ENCODE measurements at places on chromosomes 12 and 14.

- DNase-seq, result no peak
Observed at GRCh38 chr12:48966177-48966895, 5.2 kb downstream of the WNT10B start.

DNA sequence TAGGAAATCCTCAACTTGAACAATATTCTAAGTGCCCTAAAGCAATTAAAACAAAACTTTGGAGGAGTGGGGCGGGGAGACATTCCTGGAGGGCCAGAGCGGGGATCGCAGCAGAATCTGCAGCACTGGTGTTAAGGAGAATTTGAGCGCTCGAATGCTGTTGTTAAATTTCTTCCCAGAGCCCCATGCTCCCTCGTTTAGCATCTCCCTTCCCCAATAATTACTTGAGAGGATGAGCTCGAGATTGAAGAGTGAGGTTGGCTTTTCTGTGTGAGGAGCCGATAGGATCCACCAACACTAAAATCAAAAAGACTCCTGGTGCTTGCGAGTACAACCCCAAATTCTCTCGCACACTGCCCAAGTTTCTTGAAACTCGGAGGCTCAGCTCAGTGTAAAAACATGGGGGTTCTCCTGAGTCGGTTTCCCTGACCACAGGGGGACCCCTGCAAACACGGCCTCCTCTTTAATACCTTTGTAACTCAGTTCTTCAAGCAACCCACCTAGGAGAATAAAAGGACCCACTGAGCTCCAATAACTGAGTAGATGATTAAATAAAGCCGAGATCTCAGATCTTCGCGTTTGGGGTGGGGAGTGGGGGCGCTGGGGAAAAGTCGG is 10.2 kb upstream of the FOXG1 start:
- no peak for DNase-seq

DNA sequence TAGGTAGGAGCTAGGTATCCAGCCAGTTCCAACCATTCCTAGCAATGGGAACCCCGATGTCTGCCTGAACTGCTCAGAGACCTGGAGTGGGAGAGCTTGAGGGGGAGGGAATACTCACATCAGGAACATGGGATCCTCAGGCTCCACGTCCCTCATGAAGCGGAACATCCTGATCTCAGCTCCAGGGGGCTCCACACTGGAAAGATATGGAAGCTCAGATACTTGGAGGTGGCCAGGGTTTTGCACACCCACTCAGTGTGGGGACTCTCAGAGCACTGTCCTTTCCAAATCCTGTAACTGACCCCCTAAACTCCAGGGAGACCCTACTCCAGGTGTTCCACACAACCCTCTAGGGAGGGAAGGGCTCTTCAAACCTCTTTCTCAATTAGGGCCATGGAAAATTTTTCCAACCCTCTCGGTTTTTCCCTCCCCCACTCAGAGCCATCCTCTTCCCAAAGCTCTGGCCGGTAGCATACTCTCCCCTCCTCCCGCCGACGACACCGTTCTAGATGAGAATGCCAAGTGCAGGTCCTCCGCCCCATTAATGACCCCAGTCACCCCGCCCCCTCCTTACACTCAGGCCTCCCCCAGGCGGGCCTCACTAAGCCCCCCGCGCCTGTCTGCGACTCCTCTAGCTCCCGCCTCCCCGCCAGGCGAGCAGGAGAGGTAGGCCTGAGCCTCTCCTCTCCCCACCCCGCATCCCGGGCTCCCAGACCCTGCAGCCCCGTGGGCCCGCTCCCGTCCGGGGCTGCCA is 597 bp downstream of the MLF2 start:
- DNase-seq, result peak; percentile 17

GRCh38 chr12:26791301-26791791 is 41.6 kb downstream of the ITPR2 start:
- DNase-seq, result no peak

- DNase-seq, result peak; percentile 25
Observed at GRCh38 chr12:6936636-6937480, 6.8 kb upstream of the RNU7-1 start.

GRCh38 chr14:66884149-66884548 is 305.1 kb upstream of the GARIN2 start:
- no peak for DNase-seq

DNA sequence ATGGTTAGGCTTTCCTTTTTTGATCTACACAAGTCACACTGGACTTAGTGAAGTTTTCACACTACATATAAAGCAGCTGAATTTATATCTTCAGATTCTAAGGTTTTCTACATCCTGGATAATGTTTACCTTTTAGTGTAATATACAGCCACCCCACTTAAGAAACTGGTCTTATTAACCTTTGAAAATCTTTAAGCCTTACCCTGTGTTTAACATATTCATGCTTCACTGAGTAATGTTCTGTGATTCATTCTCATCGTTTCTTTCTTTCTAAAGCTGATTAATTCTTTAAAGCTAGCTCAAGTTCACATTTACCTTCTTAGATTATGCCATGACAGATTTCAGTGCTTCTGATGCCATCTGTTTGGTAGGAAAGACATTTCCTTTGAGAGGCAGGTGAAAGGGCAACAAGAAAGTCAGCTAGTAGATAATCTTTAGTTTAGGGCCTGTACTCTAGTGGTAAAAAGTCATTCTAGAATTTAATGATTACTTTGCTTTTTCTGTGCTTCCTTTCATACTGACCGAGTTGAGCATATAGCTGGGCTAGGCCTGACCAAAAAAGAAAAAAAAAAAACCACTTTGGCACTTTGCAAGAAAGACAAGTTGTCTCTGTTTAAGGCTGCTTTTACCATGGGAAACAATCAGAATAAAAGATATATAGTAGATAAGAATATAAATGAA is 690.9 kb upstream of the FBXO33 start:
- DNase-seq, result no peak

GRCh38 chr14:68145036-68145435 is 325.5 kb downstream of the RAD51B start:
- no peak for DNase-seq

DNA sequence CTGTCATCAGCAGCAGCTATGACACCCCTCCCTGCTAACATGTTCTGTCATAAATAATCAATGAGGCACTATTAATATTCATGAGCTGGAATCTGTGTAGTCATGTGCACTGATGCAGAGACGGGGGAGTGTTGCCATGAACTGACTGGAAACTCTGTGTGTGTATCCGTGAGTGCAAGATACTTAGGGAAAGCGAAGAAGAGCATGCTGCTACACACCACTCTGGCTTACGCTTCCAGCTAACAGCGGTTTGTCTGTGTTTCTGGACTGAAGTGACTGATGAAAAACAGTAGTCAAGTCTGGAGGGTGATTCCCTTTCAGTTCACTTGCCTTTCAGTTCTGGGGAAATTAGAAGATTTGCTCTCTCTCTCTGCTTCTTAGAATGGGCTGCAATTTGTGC is 249.4 kb downstream of the PDZRN4 start:
- DNase-seq, result no peak

GRCh38 chr14:51849097-51849496 is 11.3 kb upstream of the GNG2 start:
- DNase-seq, result no peak

- no peak for DNase-seq
Observed at GRCh38 chr12:15756822-15757221, 32.4 kb downstream of the EPS8 start.

- no peak for DNase-seq
Observed at GRCh38 chr12:30908722-30909348, 17.7 kb upstream of the TSPAN11 start.

GRCh38 chr12:53969588-53970259 is 3.2 kb upstream of the HOXC11 start:
- DNase-seq, result no peak

DNA sequence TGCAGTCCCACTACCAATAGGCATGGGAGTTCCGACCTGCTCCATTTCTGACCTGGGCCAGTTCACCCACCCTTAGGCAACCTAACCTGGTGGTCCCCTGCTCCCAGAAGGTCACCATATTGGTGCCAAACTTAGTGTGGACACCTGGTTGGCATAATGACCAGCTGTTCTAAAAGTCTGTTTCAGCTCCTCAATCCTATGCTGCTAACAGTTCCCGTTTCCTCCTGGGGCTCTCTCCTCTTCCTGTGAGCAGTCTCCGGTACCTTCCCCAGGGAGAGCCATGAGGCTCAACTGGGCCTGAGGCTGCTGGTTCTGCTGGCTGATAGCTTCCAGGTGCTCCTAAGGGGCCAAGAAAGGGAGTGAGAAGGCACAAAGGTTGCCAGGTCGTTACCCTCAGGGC is 15.9 kb upstream of the BLTP3B start:
- no peak for DNase-seq

DNA sequence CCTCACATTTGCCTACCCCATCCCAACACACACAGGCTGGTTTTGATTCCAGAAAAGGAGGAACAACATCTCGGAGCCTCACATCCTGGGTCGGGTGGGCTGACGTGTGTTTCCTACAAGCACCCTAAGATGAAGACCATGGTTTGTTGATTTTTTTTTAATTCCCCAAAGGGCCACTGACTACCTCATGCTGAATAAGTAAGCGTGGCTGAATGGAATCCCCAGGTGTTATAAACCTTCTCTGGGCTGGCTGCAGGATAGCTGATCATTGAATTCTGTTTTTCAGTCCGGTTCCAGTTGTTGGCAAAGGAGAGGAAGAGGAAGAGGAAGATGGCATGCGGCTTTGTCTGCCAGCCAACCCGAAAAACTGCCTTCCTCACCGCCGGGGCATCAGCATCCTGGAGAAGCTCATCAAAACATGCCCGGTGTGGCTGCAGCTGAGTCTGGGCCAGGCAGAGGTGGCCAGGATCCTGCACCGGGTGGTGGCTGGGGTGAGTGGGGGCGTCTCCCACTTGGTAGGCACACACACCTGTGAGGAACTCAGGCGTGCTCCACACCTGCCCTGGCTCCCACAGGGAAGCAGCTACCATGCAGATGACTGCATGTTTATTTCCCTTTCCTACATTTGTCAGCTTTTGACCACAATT is 42.0 kb downstream of the RIN3 start:
- no peak for DNase-seq

- DNase-seq, result no peak
Observed at GRCh38 chr12:13836099-13836498, 145.3 kb downstream of the GRIN2B start.

GRCh38 chr12:78473136-78473535 is 391.4 kb upstream of the SYT1 start:
- no peak for DNase-seq

DNA sequence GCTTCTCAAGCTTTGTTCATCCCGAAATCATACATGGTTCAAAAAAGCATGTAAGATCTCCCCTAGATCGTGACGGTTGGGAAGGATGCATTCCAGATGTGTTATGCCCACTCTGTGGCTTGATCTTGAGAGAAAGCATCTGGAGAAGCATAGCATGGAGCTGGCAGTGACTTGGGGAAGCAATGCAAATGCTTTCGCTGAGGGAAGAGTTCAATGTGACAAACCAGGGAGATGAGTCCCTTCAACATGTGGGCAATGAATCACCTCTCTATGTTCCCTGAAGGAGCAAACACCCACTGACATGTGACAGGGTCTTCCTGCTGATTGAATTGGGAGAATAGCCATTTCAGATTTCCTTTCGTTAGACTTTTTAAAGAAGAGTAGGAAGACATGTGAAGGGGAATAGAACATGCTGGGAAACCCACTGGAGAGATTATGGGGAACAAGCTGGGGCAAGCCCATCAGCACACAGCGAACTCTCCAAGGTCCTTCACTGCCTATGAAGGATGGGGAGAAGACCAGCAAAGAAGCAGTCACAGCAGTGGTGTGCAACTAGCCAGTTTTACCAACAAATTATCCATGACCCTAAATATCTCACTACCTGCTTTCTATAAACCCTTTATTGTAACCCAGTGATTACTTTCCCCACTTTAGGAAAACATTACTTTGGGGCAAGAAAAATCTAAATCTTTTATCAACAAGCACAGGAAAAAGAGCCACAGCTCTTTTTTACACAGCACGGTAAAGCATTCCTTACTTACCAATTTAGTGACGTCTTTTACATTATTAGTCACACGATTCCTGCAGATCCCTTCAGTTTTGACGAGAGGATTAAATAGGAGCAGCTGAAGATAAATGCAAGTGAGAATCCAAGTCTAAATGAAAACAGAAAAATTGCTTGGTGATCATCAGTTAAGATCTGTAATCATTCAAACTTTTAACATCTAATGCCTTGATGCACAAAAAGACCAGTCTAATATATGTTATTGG is 35.0 kb downstream of the KITLG start:
- DNase-seq, result no peak

GRCh38 chr12:121376754-121377697 is 22.9 kb upstream of the RNF34 start:
- DNase-seq, result no peak

- DNase-seq, result no peak
Observed at GRCh38 chr12:108518101-108518715, 3.1 kb downstream of the FICD start.

DNA sequence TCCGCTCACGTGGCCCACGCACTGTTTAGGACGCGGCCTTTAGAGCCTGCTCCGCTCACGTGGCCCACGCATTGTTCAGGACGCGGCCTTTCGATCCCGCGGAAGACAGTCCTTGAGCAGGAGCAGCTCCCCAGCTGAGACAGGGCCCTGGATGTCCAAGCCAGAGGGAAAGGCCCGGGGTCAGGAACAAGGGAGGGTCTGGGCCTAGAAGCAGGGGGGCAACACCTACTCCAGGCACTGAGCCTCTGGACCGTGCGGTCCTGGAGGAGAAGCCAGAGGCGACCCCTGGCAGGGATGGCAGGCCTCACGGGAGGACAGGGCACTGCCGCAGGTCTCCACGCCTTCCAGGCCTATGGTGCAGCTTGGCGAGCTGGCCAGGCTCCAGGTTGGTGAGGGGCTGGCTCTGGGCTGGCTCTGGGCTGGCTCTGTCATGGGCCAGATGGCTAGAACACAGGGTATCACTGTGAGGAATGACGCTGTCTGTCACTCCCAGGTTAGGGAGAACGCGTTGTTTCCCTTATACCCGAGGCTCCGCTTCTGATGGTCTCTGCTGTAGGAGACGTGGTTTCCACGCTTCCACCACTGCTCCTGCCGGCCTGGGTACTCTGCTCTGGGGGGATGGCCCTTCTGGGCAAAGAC is 341.7 kb downstream of the TMEM121 start:
- no peak for DNase-seq

DNA sequence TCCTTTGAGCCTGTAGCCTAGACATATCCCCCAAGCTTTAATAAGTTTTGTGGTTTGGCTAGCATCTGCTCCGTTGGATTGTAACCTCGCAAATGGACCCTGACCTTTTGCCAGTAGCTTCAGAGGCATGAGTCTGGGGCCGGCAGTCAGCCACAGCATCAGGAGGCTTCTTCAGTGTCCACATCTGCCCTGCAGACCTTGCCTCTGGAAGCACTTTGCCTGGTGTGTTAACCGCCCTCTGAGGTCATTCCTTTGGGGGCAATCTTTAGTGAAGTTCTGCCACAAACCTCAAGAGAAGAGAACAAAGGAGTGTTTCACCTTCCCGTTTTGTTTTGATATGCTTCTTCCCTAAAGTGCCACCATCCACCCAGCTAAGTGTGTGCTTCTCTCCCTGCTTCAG is 71.4 kb downstream of the GNS start:
- no peak for DNase-seq

- DNase-seq, result no peak
Observed at GRCh38 chr12:19026614-19027488, 102.7 kb upstream of the PLEKHA5 start.

GRCh38 chr12:81252228-81252627 is 174.3 kb downstream of the ACSS3 start:
- no peak for DNase-seq

- no peak for DNase-seq
Observed at GRCh38 chr12:8513256-8513655, at the start of gene CLEC4D. Gene CLEC4D (plus strand): TSS chr12:8513503. CDS start chr12:8513733, 230 bp downstream.

- no peak for DNase-seq
Observed at GRCh38 chr12:109160433-109160832, 44.0 kb downstream of the ACACB start.

- no peak for DNase-seq
Observed at GRCh38 chr14:91249841-91250616, 5.5 kb upstream of the GPR68 start.

- no peak for DNase-seq
Observed at GRCh38 chr12:47222520-47223030, 142.8 kb upstream of the AMIGO2 start.

GRCh38 chr14:42556551-42556950 is 949.9 kb downstream of the LRFN5 start:
- no peak for DNase-seq

Data from T-helper 1 cell (primary cell).